ENCODE measurements at places on chromosomes 11 and 22.

DNA sequence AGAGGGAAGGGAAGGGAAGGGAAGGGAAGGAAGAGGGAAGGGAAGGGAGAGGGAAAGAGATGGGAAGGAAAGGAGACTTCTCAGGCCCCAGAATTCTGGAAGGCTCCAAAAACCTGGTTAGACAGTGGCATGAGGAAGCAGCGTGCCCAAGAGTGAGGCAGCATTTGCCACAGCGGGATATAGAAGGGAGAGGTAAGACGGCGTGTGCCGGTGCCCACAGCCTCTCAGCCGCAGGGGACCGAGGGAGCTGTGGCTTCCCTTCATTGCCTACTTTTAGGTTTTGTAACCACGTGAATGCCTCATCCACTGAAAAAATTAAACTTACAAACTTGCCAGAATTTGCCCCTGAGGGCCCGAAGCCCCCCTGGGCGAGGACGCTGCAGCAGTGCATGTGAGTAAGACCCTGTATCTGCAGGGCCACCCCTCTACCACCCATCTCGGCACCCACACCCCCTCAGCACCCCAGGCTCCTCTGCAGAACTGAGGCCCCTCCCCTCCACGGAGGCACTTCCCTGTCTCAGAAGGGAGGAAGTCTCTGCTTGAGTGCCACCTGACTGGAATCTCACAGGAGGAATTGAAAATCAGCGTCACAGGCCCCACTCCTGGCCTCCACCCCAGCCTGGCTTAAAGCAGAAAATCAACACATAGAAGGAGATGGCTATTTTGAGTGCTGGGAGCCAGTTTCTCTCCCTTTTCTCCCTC is 58.1 kb downstream of the LINC01488 start:
- DNase-seq, result no peak

GRCh38 chr11:8206251-8207079 is 37.6 kb upstream of the RIC3 start:
- DNase-seq, result no peak

DNA sequence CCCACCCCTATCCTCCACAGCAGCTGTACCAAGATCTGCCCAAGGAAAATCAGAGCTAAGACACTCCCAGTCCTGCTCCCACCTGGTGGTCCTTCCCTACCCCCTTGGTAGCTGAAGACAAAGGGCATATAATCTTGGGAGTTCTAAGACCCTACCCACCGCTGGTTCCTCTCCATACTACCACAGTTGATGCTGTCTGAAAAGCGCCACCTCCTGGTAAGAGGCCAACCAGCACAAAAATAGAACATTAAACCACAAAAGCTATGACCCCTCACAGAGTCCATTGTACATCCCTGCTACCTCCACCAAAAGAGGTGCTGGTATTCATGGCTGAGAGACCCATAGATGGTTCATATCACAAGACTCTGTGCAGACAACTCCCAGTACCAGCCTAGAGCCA is 161.5 kb upstream of the ARHGAP42 start:
- DNase-seq, result no peak

- no peak for DNase-seq
These were observed 26.2 kb downstream of the MPPED1 start for GRCh38 chr22:43437871-43438475.

DNA sequence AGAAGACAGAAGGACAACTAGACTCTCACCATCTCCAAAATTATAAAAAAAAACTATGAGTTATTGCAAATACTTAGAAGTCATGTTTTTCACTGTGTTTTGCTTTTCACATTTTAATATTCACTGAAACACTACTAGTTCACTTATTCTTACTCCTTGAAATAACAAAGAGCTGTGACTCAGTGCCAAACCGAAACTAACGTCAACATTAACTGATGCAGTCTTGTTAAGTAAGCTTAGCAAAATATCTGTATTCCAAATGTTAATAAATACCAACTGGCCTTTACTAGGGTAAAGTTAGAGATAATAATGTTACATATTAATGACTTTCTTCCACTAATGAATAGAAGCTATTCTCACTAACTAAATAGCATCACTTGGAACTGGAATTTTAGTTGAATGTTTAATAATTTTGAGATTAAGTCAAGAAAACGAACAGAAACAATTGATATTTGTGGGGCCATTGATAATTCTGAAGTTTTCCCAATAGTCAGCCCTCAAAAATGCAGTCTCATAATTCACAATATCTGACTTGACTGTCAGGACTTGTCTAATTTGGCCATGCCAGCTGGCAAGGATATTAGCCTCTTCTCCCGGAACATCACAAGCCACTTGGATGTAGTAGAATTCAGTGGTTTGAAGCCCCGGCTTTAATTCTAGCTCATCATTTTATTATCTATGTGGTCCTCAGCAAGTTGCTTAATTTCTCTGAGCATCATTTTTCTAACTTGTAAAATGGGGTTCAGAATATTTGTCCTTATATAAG is 230.1 kb upstream of the DDI1 start:
- no peak for DNase-seq

DNA sequence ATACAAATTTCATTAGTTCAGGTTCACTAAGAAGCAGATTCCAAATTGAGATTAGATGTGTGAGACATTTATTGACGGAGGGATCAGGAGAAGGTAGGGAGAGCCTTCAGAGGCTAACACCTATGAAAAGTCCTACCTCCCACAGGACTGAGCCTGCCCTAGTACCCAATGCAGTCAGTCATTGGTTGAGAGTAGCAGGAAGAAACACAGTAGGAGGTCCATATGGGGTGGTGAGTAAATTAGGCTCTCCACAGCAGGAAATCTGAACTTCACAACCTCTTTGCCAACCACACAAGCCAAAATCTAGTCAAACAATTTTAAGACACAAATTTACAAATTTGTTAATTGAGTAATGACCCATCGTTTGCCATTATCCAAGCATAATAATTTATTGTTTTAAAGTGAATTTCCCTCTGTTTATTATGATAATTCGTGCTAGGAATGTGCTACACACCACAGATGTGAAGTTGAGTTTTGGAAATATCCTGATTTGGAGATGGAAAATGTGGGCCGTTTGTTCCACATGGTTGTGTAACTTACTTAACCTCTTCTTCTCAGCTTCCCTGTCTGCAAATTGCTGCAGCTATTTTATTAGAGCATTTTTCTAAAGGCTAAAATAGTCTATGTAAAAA is 542.1 kb downstream of the ETS1 start:
- DNase-seq, result no peak

DNA sequence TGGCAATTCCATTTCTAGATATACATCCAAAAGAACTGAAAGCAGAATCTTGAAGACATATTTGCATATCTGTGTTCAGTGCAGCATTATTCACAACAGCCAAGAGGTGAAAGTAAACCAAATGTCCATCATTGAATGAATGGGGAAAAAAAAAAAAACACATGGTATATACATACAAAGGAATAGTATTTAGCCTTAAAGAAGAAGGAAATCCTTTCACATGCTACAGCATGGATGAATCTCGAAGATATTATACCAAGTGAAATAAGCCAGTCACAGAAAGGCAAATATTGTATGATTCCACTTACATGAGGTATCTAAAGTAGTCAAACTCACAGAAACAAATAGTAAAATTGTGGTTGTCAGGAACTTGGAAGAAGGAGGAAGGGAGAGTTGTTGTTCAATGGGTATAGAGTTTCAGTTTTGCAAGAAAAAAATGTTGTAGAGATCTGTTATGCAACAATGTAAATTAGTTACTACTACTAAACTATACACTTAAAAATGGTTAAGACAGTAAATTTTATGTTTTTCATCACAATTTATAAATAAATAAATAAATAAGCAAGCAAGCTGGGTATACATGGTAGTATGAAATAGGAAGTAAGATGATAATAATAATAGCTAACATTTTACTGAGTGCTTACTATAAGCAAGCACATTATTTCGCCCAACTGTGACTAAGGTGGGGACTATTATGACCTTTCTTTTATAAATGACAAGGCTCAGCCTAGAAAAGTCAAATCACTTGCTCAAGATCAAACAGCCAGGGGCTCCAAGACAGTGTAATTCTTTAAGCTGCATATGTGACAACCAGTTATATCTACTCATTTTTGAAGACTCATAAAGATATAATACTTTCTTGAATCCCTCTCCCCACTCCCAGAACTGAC is 50.0 kb downstream of the FAM168A start:
- DNase-seq, result no peak

GRCh38 chr22:22952531-22953280 is 65.1 kb downstream of the IGLL5 start:
- no peak for DNase-seq

- no peak for DNase-seq
These were observed 28.1 kb upstream of the CHORDC1 start for GRCh38 chr11:90250970-90251369.

DNA sequence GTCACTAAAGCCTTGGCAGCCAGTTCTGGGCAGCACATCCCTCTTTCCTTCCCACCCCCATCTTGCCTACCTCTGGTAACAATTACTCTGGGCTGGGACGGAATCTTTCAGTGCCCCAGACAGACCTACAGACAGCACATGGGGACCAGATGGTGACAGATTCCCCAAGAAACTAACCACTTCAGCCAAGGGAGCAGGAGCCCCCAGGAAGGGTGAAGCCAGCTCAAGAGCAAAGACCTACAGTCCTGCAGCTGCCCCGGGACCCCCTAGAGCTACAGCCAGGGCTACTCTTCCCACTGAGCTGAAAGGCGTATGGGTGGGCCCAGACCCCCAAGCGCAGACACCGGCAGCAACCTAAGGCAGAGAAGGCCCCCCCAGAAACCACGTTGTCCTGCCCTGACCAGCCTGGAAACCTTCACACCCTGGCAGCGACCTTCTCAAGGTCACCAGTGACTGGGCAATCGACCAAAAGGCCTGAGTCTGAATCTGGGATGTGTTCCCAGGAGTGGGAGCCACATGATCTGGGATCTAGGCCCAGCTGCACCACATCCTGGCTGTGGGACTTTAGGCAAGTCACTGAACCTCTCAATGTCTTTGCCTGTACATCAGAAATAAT is 65.8 kb downstream of the LRRC32 start:
- DNase-seq, result no peak

DNA sequence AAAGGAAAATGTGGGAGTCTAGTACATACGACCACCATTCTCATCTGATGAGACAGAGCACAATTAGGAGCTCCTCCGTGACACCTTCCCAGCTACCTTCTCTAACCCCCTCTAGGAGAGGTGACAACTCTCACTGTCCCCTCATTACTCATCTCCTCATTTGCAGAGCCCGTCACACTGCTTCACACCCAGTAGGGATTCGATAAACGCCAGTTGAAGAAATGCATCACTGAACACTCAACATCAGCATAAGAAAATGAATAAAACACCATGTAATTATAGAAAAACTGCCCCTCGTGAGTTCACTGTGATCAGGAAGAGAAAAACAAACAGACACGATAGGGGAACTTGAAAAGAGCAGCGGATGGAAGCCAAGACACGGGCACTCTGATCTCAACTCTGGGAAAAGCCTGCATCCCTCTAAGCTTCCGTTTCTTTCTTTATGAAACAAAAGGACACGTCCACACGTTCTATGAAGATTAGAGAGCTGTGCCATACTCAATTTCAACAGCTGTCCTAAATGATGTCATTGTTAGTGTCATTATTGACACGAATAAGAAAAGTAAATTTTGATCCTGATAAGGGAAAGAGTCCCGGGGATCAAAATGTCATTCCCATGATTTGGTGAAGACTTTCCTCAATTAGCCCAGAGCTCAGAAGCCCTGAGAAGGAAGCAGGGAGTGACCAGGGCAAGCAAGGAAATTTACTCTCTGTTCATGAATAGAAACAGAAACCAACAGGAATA is 356.9 kb downstream of the LARGE1 start:
- no peak for DNase-seq

DNA sequence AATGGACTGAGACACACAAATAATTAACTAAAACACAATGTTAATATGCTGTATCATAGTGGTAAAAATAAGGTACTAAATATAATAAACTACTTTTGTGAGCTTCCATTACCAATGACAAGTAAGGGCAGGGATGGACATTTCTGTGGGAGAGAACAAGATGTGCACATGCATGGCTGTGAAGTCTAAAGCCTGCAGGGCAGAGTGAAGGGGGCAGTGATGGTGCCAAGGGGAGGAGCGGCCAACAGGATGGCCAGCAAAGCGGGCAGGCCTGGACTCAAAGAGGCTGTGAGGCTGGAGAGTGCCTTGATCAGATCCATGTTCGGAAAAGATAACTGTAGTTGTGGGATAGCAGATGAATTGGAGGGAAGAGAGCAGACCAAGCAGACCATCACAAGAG is 12.5 kb downstream of the DESI1 start:
- DNase-seq, result no peak

- no peak for DNase-seq
These were observed 5.9 kb downstream of the TKFC start for GRCh38 chr11:61338783-61339489.

- no peak for DNase-seq
These were observed 30.9 kb upstream of the CSNK1E start for GRCh38 chr22:38347944-38348750.

GRCh38 chr11:47070769-47071168 is 105.9 kb downstream of the ARFGAP2 start:
- no peak for DNase-seq

DNA sequence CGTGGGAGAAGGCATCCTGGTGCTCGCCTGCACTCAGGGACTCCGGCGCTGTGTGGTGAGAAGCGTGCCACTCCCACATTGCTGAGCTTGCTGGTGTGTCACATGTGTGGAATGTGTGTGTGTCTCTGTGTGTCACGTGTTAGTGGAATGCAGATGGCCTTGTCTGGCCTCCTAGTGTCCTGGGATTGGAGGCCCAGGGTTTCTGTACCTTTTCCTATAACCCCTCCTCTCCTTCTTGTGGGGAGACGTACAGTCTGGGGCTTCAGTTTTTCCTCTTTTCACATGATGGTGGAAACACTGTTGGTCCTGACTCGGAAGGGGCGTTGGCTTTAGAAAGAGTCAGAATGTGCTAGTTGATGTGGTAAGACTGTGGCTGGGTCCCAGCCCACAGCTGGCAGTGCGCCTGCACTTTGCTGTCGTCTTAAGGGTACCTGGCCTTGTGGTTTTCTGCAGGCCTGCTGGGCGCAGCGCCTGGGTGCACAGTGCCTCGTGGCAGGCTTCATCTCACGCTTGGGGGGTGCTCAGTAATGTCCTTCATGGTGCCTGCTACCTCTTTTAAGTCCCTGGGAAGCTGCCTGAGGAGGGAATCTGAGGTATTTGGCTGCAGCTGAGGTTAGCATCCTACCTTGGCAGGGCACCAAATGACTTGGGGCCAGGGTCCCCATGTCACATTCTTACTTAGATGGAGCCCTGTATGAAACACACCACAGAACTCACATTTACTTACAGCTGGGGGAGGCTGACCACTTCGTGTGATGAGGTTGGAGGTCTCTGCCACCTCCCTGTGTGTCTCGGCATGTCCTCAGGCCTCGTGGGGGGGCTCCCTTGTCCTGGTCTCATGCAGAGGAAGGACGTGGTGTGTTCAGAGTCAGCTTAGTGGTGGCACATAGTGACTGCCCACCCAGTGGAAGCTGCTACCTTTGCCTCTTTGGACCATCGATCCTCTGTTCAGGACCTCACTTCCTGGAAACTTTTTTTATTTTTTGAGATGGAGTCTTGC is 61.9 kb downstream of the MED15 start:
- DNase-seq, result peak; percentile 79

- no peak for DNase-seq
These were observed 103.9 kb downstream of the GUCY1A2 start for GRCh38 chr11:106914409-106914808.
